ENCODE measurements at places on chromosomes 11 and 22.

DNA sequence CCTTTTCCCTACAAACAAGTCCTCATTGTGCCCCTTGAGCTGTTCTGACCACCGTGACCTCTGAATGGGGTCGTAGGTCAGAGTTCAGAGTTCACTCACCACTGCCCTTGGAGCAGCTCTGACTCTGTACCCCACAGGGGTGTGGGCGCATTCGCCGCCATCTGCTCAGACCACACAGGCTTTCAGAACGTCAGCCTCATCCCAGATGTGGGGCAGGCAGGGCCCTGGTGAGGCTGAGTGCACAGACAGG lies 14.8 kb upstream of the MUC5B start:
- DNase-seq = no peak

DNA sequence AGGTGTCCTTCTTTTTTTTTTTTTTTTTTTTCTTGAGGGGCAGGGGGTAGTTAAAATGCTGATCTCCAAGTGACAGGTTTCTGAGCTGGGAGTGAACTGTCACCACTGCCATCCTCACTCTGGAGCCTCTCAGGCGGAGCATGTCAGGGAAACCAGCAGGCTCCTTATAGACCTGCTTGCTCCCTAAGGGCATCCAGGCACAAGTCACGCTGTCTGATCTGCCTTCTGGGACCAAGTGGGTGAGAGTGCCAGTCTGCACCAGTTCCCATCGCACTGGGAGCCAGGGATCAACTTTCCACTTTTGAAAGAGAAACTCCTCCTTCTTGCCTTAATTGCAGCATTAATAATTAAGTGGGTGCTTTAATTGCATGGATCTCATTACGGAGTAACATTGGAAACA lies 537.9 kb upstream of the CADM1 start:
- no peak for DNase-seq

- DNase-seq = no peak
Observed at GRCh38 chr11:126655807-126656128, 300.3 kb downstream of the ST3GAL4 start.

DNA sequence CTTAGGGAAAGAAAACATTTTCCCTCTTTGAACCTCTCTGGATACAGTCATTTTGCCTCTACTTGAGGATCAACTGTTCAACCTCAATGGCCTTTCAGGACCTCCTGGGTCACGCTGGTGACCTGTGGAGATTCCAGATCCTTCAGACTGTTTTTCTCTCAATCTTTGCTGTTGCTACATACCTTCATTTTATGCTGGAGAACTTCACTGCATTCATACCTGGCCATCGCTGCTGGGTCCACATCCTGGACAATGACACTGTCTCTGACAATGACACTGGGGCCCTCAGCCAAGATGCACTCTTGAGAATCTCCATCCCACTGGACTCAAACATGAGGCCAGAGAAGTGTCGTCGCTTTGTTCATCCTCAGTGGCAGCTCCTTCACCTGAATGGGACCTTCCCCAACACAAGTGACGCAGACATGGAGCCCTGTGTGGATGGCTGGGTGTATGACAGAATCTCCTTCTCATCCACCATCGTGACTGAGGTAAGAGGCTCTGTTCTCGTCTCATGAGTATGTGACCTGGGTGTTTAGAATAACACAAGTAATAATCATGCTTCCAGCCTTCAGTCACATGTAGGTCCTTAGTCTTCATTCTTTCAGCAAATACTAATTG lies 495 bp downstream of the SLC22A9 start:
- DNase-seq = no peak

DNA sequence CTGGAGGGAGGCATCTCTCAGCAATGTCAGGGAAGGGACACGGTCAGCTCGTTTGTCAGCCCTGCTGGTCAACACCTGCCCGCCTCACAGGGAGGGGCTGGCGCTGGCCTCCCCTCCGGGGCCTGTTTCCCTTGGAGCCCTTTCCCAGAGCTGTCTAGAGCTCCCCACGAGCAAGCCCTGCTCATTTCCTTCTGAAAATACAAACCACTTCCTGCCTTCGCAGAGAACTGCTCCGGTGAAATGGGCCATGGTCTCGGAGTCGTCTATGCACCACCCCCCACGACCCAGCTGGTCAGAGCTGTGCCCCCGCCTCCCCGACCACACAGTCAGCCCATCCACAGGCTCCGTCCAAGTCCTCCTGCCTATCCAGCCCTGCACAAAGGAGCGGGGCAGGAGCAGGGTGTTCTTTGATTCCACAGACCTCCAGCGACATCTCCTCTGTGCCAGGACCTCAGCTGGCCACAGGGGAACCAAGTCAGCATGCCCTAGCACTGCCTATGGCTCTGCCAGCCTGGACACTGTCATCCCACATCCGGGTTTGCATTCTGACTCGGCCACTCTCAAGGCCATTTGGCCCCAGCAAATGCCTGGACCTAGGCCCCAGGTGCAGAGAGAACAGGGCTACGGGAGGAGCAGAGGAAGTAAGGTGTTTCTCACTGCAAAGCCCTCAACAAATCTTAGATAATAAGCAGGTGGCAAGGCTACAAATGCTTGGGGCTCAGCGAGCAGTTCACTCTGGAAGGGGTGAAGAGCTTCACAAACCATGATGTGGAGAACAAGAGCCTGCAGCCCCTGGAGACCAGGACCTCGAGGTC lies 82.1 kb upstream of the WNT11 start:
- no peak for DNase-seq

- no peak for DNase-seq
Observed at GRCh38 chr22:42688241-42689211, 32.1 kb downstream of the A4GALT start.

DNA sequence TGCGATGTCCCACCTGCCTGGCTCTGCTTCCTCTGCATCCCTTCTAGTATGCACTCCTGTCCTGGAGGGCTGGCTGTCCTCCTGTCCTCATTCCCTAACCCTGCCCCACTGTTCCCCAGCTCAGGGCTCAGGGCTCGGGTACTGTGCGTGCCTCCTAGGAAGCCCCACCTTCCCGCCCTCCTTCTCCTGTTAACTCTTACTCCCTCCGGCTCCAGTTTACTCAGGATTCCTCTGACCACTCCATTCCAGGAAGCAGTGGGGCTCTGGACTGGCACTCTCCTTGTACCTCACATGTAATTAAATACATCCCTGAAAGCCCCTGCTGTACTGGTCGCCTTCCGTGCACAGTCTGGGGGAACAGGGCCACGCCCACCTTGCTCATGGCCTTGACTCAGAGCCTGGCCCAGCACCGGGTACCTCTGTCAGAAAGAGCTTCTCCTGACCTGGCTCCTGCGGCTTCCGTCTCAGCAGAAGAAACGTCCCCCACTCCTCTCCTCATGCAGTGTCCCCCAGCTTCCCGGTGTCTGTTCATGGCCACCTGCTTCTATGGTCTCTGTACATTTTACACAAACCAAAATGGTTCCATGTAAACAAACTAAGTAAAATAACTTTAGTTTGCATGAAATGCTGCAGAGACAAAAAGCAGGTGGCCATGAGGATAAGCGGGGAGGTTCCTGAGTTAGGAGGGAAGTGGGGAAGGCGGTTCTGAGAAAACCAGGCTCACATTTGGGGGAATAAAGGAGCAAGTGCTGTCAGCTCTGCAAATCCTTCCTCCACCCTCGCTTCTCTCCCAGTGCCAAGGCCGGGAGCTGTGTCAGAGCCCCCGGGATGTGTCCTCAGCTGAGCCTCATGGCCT lies 445.9 kb downstream of the BRD1 start:
- no peak for DNase-seq

DNA sequence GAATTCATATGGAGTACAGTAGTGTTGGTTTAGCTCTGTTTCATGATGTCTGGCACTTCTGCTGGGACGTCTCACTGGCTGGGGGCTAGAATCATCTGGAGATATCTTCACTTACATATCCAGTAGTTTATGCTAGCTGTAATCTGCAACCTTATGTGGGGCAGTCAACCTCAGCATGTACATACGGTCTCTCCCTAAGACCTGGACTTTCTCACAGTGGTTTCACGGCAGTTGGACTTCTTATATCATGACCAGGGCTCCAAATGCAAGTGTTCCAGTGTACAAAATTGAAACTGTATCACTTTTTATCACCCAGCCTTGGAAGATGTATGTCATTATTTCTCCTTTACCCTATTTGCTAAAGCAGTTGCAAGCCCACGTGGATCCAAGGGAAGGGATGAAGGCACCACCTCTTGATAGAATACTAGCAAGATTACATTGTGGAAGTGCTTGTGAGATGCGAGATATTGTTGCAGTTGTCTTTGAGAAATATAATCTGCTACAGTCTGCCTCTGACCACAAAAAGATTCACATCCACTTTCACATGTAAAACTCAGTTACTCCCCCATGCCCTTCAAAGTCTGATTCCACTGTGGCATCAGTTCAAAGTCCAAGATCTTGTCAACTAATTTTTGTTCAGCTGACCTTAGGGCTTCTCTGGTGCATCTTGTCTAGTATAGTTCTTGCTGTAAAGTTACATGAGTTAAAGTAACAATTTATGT lies 316.6 kb upstream of the NCAM1 start:
- DNase-seq = no peak

- no peak for DNase-seq
Observed at GRCh38 chr11:42315267-42315666, 855.8 kb upstream of the LRRC4C start.

DNA sequence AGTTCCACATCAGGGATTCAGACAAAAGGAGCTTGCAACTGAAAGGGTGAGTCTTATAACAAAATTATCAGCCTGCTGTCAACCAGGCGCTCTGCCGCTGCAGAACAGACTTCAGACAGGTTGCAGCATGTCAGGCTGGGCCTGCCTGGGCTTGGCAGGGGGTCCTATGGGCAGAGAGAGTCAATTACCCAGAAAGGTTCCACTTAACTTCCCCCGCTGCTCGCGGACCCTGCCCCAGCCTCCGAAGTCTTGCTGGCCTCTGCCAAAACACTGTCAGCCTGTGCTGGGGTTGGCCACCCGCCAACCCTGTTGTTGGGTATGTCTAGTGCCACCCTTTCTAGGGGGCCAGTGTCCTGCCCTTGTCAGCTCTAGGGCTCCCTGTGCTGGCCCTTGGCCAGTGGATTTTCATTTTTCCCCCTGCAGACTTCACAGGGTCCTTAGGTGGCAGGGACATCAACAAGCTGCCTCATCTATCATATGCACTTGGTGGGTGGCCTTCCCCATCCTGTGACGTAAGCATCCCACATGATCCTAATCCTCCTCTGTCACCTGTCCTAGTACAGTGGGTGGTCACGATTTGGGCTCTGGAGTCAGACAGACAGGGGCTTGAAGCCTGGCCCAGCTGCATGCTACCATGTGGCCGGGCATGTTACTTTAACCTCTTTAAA lies 166.5 kb upstream of the CADM1 start:
- DNase-seq = no peak

DNA sequence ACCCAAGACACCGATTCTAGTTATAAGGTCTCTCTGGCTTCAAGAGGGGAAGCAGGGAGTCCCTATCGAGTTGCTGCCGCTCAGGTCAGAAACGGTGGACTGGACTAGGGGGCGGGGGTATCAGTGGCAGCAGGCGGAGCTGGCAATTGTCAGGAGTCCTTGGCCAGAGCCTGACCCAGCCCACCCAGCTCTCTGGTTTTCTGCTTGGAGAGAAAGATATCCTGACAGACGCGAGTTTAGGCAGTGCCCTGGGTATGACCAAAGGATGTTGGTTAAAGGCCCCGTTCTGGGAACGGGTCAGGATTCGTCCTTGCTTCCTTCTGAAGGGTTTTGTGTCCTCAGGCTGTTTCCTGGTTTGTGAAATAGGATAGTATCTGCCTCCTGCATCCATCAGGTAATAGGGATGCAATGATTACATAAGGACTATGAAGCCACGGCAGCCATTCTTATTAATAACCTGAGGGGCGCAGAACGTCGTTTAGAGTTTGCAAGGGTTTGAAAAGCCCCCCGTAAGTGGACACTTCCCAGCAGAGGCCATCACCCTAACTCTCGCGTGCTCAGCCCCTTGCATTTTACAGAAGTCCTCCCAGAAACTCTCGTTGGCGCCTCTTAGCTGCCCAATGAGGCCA lies 700 bp upstream of the DEPDC5 start:
- DNase-seq = no peak

DNA sequence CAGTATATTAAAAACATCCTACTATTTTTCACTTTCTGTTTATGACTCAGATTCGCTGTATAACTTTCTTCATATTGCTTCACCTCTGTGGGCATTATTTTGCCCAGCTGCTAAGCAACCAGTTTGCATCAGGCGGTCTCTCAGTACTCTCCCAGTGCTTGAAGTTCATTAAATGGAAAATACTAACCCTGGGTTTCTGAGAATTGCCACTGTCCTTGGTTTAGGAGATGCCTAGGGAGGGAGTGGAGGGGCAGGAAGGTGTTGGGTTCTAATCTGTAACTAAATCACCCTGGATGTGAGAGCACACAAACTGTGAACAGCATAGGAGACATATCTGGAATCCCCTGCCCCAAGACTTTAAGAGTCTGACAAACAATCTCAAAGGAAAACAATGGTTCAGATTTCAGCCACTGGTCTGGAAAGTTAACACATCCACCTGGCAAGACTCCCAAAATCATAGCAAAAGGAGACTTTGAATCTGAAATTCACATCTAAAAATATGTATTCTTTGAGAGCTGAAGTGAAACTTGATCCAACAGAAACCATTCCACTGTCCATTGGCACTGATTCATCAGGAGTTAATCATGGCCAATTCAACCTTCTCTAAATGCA lies 540.0 kb downstream of the SOX6 start:
- peak; percentile 13 for DNase-seq

GRCh38 chr11:106463796-106464201 lies 386.3 kb downstream of the AASDHPPT start:
- no peak for DNase-seq

DNA sequence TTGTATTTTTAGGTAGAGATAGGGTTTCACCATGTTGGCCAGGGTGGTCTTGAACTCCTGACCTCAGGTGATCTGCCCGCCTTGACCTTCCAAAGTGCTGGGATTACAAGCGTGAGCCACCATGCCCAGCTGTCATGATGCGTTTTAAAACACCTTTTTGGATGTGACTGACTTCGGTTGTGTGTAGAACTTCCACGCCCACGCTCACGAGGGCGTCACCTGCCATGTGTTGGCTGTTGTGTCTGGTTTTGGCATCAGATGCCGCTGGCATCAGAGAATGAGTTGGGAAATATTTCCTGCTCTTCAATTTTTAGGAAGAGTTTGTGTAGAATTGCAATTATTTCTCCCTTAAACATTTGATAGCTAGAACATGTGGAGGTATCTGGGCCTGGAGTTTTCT lies 109.1 kb downstream of the KCNQ1 start:
- no peak for DNase-seq

- no peak for DNase-seq
Observed at GRCh38 chr11:210122-210802, 2.8 kb downstream of the RIC8A start.

Measured in NK-92 treated with Interleukin-12 subunit alpha and Interleukin-12 subunit beta, amount 100 ng/mL, for 24 hours (cell line).